Activated naive CD4-positive, alpha-beta T cell treated with anti-CD3 and anti-CD28 coated beads, Interleukin-2, amount 10 ng/mL, durations not matched to agents 7 days and 5 days (primary cell): ENCODE measurements at places on chromosomes 3 and 15.

DNA sequence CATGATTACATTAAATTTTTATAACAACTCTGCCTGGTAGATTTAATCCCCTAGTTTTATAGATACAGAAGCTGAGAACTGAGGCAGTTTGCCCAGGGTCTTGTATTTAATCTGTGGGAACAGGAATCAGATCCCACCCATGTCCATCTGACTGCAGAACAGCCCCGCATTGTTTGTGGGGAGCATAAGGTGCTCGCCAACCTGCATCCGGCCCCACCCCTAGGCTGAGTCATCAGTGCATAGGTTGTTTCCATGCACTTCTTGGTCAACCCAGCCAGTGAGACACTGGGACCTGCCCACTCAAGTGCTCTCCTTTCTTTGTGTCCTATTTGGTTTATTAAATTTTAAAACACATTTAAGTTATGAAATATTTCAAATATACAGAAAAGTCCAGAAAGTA is 266.2 kb downstream of the OPA1 start:
- DNase-seq, result no peak

- no peak for DNase-seq
These were observed 18.2 kb downstream of the ATP1B3 start for GRCh38 chr3:141894524-141895176.

GRCh38 chr3:126153695-126154360 is 26.6 kb downstream of the ALDH1L1 start:
- DNase-seq, result no peak

GRCh38 chr15:71232411-71232810 is 117.1 kb downstream of the THSD4 start:
- no peak for DNase-seq

GRCh38 chr15:49589030-49589429 is 31.6 kb downstream of the FAM227B start:
- no peak for DNase-seq

GRCh38 chr3:43206632-43207031 is 79.7 kb upstream of the SNRK start:
- DNase-seq, result no peak

DNA sequence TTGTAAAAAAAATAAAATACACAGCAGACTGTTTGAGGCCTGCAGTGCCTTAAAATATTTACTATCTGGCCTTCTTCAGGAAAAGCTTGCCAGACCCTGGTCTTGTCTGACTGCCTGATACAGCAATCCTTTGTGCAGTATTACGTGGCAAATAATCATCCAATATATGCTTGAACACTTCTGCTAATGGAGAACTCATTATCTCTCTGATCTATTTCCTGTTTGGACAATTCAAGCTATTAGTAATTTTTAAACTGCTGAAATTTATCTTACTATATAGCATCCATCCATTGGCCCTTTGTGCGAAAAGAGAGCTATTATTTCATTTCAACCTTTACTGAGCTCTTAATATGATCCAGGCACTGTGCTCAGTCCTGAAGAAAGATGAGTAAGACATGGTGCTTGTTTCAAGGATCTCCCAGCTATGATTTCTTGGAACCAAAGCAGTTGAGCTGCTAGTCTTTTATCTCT is 15.9 kb downstream of the ATG7 start:
- no peak for DNase-seq

DNA sequence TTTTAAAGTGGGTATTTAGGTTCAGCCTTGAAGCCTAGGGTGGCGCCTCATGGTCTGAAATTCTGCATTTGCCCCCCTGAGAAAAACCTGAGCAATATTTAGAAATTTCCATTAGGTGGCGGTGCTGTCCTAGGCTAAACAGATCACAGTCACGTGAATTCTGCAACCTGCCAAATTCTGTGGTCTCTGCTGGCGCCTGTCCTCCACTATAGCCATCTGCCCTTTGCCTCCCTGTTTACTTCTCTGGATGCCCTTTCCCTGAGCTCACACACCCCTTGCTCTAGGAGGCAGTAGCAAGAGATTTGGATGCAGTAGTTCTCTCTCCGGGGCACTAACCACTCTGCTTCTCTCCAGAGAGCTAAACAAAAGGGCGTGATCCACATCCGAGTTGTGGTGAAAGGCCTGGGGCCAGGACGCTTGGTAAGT is 9.1 kb downstream of the MRPS11 start:
- peak; percentile 46 for DNase-seq

- DNase-seq, result no peak
These were observed 17.3 kb downstream of the GTPBP8 start for GRCh38 chr3:113008117-113008516.

GRCh38 chr3:31614162-31614921 is 81.6 kb downstream of the STT3B start:
- no peak for DNase-seq

DNA sequence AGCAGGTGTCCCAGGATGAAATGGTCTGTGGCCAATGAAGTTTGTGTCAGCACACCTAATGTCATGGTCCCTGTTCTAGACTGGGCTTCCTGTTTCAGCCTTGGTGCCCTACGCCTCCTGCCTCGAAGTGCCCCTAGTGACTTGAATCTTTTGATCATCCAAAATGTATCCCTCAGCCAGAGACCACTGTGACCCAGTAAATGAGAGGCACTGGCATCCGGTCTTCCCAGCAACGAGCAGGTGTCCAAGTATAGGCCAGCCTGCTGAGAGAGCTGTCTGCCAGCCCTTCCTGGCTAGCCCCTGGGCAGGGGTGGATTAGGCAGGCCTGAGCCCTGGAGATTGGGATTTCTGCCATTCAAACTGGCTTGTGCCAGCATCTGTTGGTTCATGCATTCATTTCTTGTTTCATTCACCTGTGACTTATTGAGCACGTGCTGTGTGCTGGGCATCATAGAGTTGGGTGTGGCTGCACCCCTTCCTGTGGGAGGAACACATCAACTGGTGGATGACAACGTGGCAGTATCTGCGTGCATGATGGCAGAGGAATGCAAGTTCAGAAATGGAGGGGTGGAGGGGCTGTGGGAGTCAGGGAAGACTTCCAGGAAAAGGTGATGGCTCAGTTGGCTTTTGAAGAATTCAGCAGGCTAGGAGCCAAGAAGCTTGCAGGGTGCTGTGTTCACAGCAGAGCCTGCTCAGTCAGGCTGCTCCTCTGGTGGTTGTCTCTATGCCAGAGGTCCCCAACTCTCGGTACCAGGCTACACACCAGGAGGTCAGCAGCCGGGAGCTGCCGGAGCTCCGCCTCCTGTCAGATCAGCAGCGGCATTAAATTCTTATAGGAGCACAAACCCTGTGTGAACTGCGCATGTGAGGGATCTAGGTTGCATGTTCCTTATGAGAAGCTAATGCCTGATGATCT is 21.6 kb downstream of the ESYT3 start:
- DNase-seq, result peak; percentile 31

- DNase-seq, result no peak
These were observed 125.8 kb downstream of the ECT2 start for GRCh38 chr3:172876297-172876696.

- no peak for DNase-seq
These were observed 69.6 kb downstream of the PLOD2 start for GRCh38 chr3:146091397-146091796.

DNA sequence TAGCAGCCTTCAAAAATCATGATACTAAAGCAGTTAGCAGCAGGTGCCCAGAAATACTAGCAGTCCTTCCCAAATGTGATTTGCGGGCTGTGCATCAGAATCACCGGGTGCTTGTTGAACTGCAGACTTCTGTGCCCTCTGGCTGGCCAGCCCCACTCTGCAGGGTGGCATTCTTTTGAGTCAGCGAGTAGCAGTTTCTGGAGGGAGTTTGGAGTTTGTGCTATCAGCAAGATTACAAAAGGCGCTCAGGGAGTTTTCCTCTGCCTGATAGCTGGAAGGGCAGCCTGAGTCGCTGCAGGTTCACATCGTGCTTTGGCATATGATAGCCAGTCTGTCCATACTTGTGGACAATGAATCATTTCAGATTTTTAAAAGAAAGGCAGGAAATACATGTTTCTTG is 57.6 kb downstream of the CLDN11 start:
- DNase-seq, result no peak

DNA sequence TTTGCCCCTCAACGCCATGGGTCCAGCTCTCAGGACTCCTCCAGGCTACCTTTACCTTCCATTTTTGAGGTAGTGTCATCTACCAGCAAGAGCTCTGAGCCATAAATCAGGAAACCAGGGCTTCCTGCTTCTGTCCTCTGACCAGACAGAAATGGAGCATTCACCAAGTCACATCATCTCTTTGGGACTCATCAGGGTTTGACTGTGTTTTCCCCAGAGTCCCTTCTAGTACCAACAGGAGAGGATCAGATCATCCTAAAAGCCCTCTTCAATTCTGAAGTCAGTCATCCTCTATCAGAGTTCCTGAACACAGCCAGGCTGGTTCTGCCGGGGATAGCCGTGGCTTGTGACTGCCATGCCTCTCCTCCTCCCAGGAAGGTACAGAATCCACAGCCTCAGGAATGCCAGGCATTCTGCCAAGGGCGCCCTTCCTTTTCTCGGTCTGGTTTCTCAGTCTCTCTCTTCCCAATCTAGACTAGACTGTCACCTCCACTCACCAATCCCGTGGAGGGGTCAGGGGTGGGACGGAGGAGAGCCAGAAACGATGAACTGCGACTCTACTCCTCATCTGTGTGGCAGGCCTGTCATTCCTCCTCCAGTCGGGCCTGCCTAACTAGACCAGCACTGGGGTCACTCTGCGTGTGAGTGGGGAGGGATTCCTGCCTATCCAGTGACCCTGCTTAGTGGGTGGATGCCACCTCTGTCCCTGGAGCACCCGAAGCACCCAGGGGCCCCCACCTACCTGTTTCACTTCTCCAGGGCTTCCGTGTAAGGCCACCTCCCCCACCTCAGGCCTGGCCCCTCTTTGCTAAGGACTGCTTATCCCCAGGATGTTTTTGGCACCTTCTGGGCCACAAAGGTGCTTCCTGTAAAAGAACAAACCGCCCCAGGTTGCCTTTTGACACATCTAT is 30.9 kb downstream of the CCNL1 start:
- peak; percentile 73 for DNase-seq

GRCh38 chr3:4604693-4605092 is 111.5 kb downstream of the ITPR1 start:
- DNase-seq, result no peak

GRCh38 chr3:193046371-193046770 is 128.7 kb upstream of the MB21D2 start:
- DNase-seq, result no peak

- DNase-seq, result no peak
These were observed 34.4 kb downstream of the RYK start for GRCh38 chr3:134216191-134216764.

DNA sequence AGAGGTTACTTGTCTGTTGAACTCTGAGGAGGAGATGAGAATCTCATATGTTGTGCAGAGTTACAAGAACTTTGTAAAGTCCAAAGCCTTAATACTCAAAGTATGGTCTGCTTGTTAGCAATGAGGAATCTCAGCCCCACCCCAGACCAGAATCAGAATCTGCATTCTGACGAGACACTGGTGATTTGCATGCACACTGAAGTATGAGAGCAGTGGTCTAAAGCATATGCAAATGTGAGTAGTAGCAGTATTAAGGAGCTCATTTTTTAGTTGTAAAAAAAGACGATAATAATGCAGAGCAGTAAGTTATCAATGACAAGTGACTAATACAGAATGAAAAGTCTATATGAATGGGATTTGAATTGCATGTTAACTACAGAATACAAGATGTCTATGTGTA is 327.7 kb downstream of the RYR3 start:
- no peak for DNase-seq

DNA sequence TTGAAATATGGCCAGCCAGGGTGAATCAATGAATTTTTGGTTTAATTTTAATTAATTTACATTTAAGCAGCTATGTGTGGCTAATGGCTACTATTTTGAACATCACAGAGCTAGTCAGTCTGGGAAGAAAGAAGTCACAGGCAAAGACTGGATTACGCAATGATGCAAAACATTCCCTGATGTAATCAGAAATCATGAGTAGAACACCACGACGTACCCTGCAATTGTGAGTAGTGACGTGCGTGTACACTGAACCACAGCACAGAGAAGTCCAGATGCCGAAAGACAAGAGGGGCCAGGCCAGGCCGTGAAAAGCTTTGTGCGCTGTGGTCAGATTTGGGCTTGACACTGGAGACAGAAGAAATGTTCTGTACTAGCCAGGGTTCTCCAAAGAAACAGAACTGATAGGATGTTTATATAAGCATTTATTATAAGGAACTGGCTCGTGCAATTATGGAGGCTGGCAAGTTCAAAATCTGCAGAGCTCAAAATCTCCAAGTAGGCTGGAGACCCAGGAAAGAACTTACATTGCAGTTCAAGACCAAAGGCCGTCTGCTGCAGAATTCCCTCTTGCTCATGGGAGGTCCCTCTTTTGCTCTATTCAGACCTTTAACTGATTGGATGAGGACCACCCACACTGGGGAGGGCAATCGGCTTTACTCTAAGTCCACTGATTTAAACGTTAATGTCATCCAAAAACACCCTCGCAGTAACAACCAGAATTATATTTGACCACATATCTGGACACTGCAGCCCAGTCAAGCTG is 44.6 kb downstream of the SH3BP5 start:
- DNase-seq, result no peak

- no peak for DNase-seq
These were observed 21.4 kb downstream of the HDAC11 start for GRCh38 chr3:13501521-13501920.

DNA sequence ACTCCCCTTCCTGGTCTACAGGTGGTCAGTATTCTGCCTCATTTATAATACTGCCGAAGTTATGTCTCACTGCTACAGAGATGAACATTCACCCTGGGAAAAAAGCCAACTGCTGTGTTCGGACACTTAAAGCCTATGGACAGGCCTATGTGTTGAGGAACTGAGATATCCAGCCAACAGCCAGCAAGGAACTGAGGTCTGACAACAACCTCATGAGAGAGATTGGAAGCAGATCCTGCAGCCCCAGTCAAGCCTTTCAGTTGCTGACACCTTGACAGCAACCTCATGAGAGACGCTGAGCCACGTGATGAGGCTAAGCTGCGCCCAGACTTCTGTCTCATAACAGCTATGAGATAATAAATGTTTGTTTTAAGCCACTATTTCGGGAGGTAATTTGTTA is 18.2 kb upstream of the FHIT start:
- no peak for DNase-seq

DNA sequence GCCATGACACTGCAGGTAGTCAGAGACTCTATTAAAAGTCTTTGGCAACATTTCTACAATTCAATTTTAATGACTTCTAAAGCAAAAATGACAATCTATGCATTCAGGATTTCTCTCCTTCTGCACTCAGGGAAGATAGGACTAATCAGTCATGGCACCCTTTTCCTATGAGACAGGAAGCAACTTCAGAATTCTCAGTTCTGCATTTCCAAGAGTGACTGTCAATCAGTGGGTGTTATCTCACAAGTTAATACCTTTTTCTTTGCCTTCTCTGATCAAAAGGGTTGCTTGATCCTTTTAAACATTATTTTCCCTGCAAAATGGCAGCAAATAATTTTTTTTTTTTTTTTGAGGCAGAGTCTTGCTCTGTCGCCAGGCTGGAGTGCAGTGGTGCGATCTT is 7.8 kb upstream of the ICE2 start:
- DNase-seq, result no peak
